ENCODE measurements at places on chromosomes 1 and 21.
A peak's percentile ranks its signal among the peaks of the same experiment; 100 is the strongest.

- DNase-seq, result no peak
Measured at GRCh38 chr1:59617434-59617833, 197.3 kb upstream of the HOOK1 start.

GRCh38 chr1:118266436-118266835, 81.4 kb upstream of the SPAG17 start:
- no peak for DNase-seq

DNA sequence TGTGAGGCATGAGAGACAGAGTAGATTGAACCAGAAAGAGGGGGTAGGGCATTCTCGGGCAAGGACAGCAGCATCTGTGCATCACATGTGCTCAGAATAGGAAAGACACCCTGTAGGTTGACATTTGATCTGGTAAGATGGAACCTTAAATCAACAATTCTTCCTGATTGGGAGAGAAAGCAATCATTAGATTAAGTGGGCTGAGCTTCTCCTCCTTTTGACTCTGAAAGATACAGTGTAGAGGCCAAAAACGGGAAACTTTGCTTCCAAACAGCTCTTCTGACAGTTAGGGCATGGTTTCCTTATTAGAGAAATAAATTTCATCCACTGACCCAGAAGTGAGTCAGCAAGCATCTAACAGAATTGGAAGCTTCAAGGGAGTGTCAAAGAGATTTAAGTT, 9.7 kb downstream of the KIF14 start:
- no peak for DNase-seq

GRCh38 chr1:29638281-29638680, 402.0 kb downstream of the PTPRU start:
- no peak for DNase-seq

- no peak for DNase-seq
Measured at GRCh38 chr1:8096105-8097011, 70.2 kb upstream of the ERRFI1 start.

DNA sequence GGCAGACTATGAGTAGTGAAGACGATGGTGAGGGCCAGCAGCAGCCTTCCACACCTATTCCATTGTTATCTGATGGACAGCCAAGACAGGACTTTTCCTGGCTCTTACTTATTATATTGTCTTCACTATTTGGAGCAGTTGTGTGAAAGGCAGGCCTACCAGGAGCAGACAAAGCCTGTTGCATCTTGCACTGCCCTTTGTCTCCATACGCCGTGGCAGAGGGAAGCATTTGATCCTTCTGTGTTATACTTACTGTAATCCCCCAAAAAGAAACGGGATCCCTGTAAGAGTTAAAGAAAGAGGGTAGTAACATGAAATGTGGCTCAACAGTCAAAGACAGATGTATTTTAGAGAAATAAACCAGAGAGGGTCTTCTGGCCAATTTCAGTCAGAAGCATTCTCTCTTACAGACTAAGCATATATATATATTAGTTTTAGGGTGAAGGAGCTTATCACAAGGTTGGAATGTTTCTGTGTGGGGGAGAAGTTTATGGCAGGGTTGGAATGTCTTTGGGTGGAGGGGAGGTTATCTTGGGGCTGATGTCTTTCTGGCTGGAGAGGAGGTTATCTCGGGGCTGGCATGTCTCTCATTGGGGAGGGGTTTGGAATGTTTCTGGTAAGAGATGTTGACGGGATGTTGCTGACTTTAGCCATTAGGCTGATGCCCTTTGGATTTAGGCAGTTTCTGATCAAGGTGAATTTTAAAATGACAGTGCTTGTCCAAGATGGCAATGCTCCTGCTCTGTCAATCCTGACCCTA, 23.4 kb upstream of the HSD3B1 start:
- no peak for DNase-seq

DNA sequence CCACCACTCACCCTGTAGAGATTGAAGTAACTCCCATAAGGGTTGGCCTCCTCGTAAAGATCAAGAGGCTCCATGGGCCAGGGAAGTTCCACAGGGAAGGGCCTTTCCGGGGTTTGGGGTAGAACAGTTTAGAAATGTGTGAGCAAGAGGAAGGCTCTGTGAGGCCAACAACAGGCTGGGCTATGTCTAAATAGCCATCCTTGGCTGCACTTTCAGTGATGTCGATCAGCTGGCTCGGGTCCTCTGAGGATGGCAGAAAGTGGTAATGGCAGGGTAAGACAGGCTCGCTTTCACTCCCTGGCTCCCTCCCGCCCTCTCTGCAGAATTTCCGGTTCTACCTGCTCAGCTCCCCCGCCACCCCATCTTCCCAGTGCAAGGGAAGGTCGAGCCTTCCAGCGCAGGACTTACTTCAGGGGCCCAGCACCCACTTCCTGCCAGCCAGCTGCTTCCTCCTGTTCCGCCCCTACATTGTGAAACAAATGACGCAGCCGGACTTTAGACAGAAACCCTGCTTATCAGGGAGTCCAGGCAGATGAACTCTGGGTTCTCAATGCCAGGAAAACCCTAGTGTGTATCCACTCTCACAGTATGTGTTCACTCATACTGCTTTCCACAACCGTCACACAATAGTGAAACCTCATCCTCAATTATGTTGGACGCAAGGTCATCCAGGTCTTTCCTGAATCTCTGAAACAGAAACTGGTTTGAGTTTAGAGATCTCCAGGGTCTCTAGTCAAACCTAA, 7.3 kb downstream of the F11R start:
- no peak for DNase-seq

DNA sequence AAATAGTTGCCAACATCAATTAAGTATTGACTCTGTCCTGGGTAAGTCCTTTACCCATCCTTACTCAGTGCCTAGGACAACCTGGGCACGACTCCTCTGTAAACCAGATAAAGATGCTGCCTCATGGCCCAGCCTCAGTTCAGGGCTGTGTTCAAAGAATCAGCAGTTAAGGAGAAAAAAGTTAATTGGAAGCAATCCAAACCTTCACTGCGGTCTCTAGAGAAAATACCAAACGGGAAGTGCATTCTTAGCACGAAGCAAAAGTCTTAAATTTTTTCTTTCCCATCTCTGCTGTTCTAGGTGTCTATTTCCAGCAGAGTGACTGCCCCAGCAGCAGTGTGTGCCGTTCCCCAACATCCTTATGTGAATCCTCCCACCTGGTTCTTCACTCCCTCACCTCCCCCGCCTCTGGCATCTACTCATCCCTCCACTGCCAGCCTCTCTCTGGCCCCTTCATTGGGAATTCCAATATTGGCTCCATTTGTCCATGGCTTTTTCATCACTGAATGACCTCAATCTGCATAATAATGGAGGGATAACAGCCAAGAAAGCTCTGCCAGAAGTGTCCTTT, 23.2 kb downstream of the KANK4 start:
- no peak for DNase-seq

DNA sequence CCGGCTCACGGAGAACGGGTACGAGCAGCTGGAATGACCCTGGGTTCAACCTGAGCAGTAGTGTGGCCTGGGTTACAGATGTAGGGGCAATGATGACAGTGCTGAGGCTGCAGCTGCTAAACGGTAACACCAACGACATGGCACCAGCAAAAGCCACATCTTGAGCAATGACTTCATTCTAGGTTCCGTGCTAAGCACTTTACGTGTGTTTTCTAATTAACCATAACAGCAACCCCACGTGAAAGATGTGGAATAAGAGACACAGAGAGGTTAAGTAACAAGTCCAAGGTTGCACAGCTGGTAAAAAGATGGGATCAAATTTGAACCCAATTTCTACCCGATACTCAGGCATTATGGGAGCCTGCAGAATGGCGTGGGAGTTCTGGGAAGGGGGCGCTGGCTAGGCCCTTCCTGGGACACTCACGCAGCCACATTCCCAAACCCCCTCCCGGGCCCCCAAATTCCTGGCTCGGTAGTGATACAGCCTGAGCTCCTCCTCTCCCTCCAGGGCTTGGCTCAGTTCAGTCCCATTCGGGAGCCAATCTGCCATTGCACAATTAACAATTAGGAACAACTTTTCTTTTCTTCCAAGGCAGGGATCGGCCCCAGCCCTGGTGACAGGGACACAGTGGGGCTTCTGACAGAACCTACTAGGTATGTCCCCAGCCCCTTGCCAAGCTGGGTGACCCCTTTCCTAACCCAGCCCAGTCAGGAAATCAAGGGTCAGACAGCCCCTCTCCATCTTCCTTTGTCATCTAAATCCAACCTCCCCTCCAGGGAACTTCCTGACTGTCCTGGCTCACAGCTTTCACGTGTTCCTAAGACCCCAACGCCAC, 23.8 kb upstream of the ECE1 start:
- no peak for DNase-seq

DNA sequence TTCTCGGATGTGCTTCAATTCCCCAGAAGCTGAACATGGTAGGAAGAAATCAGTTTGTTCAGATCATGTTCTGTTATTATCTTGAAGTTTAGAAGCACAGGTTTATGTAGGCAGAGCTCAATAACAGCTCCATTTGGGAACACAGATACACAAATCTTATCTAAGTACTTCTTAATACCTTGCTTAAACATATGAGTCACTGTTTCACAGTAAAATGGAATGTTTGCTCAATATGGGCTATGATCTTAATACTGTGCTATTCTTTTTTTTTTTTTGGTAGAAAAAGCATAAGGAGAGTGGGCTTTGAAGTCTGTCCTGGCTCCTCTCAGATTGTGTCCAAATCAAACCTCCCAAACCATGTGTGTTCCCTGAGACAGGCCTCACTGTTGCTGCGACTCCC, 13.4 kb downstream of the PROK1 start:
- DNase-seq, result no peak

DNA sequence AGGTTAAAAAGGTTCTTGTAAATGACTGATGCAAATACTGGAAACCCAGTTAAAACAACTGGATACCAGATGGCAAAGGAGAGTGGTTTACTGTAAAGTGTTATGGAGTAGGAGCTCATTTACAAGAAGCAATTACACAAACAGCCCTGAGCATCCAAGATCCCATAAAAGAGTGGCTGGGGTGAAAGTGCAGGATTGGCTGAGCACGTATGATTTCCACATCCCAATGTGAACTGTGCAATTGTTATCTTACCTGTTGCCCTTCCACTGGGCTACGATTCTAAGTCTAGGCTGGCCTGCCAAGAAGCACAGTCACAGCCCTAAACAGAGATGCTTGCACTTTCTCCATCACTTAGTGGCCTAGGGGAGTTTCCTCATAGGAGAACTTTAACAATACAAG, 277.6 kb upstream of the RUNX1 start:
- no peak for DNase-seq

- peak; percentile 15 for DNase-seq
Measured at GRCh38 chr1:114341299-114341698, 169.7 kb downstream of the TRIM33 start.

GRCh38 chr1:17167041-17167785, 37.7 kb upstream of the PADI1 start:
- DNase-seq, result no peak

- DNase-seq, result no peak
Measured at GRCh38 chr1:46687921-46688509, 16.4 kb downstream of the TEX38 start.

- DNase-seq, result no peak
Measured at GRCh38 chr1:64061430-64062104, 141.9 kb upstream of the UBE2U start.

GRCh38 chr21:44727757-44728156, 16.4 kb upstream of the TSPEAR start:
- no peak for DNase-seq

DNA sequence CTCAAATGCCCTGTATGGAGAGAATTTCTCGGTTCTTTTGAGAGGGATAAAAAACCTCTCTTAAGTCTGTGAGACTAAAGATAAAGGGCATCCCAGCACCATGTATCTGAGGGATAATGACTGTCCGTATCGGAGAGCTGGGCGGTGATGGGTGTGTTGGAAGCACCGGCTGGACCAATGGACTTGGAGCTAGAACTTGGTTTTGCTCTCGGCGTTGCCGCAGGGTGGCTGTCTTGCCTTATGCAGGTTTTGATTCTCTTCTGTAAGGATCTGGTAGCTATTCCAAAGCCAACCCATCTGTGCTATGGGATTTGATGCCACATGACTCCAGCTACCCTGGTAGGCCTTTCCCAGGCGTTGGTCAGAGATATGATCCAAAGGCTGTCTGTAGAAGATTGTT, 348.8 kb downstream of the KIF26B start:
- DNase-seq, result no peak

DNA sequence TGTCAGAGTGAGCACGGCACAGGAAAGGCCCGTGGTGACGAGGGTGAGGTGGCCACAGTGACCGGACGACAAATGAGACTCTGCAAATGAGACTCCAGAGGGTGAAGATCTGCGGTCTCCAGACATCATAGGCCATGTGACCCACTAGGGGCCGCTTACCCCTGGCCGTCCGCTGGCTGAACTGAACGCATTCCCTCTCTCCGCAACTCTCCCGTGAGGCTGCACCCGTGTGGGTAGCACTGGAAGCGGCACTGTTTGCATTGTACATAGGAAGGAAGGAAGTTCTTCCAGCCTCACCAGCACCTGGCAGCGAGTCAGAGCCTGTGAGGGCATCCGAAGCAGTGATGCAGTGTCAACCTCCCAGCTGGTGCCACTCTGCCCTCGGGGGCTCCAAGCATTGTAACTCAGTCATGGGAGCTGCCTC, 23.6 kb upstream of the SPSB1 start:
- no peak for DNase-seq

GRCh38 chr1:159829273-159829634, 2.6 kb downstream of the SLAMF8 start:
- DNase-seq, result no peak

Measured in stimulated activated CD8-positive, alpha-beta memory T cell treated with anti-CD3 and anti-CD28 coated beads, Interleukin-15, amount 100 ng/mL, for 4 hours (primary cell).